ENCODE measurements at places on chromosomes 12 and 14. TPM values are rescaled to one million over a fixed set of nuclear protein-coding genes. Genes with fewer than 3 reads are reported as not detected.

DNA sequence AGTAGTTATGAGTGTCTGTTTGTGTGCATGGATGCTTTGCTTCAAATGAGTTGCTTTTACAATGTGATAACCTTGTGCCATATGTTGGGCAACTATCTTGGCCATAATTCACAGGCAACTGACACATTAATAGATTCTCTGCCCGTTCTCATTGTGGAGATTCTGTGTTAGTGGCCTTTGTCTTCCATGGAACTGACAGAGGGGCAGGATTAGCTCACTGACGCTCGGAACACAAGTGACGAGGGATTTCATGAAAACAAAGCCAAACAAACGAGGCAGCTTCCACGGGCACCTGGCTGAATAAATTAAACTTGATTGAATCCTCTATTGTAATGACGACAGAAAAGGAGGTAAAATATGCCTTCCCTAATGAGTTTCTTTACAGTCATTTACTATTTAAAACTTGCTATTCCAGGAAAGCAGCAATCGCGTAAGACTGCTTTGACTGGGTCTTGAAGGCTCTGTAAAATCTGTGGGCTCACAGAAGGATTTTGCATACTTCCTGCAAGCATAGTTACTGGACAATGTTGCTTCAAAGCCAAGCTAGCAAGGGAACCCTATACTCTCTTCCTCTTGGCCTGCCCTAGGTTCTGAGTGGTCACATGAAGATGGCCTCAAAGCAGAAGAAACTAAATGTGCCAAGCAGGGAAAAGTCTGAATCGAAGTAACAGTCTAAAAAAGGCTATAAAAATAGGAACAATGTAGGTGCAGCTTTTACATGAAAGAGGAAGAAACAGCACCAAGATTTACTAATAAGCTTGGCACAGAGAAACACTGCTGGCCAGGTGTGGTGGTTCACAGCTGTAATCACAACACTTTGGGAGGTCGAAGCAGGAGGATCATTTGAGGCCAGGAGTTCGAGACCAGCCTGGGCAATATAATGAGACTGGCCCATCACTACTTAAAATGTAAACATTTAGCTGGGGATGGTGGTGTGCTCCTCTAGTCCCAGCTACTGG is 28.1 kb upstream of the SINHCAF start:
- no peak for DNase-seq

- peak; percentile 77 for DNase-seq
Measured at GRCh38 chr12:82182601-82183190, 175.5 kb downstream of the CCDC59 start.

- no peak for DNase-seq
Measured at GRCh38 chr14:89249972-89250654, 166.9 kb downstream of the FOXN3 start.

DNA sequence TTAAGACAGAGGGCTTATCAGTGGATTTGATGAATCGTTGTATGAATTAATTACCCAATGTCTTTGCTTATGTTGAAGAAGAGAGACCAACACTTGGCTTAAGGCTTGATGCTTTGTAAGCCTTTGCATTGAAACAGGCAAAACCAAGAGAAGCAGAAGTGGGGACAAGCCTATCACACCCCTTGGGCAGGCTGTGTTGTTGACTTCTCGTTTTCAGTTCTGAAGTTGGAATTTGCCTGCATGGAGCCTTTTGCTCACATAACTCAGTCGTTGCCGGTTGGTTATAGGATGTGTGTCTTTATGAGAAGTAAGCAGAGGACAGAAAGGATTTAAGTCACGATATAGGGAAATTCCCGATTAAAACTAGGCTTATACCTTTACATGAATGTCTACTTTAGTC is 94.7 kb downstream of the CCDC92 start:
- no peak for DNase-seq

DNA sequence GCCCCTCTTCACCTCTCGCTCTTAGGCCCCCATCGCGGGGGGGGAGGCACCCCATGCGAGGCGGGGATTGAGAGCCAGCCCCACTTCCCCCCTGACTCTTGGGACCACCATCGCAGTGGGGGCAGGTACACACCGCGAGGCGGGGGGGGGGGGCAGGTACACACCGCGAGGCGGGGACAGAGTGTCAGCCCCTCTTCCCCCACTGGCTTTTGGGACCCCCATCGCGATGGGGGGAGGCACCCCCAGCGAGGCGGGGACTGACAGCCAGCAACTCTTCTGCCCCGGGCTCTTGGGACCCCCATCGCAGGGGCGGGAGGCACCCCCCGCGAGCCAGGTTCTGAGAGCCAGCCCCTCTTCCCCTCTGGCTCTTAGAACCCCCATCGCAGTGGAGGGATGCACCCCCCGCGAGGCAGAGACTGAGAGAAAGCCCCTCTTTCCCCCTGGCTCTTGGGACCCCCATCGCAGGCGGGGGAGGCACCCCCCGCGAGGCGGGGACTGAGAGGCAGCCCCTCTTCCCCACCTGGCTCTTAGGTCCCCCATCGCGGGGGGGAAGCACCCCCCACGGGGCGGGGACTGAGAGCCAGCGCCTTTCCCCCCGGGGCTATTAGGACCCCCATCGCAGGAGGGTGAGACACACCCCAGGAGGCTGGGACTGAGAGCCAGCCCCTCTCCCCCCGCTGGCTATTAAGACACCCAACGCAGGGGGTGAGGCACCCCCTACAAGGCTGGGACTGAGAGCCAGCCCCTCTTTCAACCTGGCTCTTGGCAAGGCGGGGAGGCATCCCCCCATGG is 196.5 kb upstream of the PZP start:
- DNase-seq = no peak

- DNase-seq = no peak
Measured at GRCh38 chr12:22409377-22410164, 75.1 kb upstream of the ST8SIA1 start.

GRCh38 chr12:54156578-54156977 is 32.2 kb downstream of the SMUG1 start:
- no peak for DNase-seq

DNA sequence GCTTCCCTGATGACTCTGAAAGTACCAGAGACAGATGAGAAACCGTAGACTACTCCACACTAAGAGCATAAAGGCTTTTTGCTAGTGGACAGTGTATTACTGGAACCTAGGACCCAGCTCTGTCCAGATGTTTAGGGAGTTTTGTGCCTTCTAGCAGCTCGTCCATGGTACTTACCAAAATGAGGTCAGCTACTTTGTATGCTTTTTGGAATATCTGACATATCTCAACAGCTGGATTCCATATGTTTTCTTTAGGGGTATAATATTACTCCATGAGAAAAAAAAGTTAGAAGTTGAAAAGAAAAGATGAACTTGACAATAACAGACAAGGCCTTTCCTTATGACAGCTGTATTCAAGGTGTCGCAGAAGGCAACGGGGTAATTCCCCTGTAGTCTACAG is 32.1 kb upstream of the FRMD6 start:
- DNase-seq = no peak

GRCh38 chr14:75292101-75292563 is 13.5 kb downstream of the FOS start:
- DNase-seq = no peak

- DNase-seq = peak; percentile 54
Measured at GRCh38 chr12:40099423-40099853, 6.4 kb downstream of the SLC2A13 start.

GRCh38 chr12:132204063-132204792 is 60.0 kb downstream of the NOC4L start:
- no peak for DNase-seq

DNA sequence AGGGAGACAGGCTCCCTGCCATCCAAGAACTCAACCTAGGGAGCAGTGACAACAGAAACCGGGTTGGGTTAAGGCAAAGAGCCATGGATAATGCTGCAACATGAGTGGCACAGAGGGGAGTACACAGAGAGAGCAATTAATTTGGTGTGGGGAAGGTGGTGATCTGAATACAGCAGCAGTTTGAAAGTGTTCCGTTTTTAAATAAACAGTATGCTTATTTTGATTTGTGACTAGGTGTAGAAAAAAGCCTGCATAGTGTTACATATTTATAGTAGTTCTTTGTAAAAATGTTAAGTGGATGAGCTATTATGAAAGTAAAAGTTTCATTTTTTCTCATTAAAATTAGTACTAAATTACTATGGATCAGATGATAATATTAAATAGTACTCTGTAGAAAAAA is 8.7 kb downstream of the AKAP5 start:
- no peak for DNase-seq

DNA sequence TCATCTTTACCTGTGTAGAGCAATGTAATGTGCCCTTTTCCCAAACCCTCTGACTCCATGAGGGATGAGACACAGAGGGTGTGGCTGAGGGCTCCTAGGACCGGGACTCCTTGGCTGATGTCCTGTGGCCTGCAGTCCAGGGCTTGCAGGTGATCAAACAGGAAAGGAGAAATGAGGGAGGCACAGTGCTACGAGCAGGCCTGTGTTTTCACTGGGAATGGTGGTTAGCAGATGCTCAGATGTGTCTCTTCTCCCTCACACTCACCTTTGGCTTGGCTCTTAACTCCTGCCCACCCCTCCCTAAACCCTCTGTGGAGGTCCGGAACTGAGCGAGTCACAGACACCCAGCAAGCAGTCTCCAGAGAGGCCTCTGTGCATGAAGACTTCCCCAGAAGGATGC is 254.4 kb downstream of the DAD1 start:
- no peak for DNase-seq

Gene CLEC4D
- total RNA-seq = not detected

Gene FIGNL2
- total RNA-seq = not detected

Gene ARHGEF40
- total RNA-seq = 3.3 TPM

Gene ARF6
- 83.2 TPM for total RNA-seq

Gene SLCO1A2
- total RNA-seq = not detected

Gene ACRBP
- 0.51 TPM for total RNA-seq

Gene IFNG
- total RNA-seq = not detected

Gene IFNG-AS1
- not detected for total RNA-seq

Gene STAC3
- total RNA-seq = 0.26 TPM

Measured in bronchial epithelial cell (primary cell).